SK-N-DZ (cell line): ENCODE measurements at places on chromosomes 3 and 15.

- DNase-seq, result no peak
These were observed 141.7 kb upstream of the MBNL1 start for GRCh38 chr3:152127058-152127457.

DNA sequence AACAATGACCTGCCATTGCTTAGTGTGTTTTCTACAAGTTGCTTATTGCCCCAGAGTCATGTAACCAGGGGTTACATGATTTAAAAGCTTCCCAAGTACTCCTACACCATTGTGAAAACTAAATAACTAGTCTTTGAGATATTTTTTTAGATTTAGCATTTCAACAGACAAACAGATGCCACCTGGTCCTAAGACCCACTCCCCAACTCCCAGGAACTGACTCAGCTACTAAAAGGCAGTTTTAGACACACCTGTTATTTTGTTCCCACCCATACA, 28.1 kb upstream of the KBTBD12 start:
- no peak for DNase-seq

GRCh38 chr3:130539005-130539404, 22.0 kb downstream of the COL6A6 start:
- DNase-seq, result peak; percentile 68

DNA sequence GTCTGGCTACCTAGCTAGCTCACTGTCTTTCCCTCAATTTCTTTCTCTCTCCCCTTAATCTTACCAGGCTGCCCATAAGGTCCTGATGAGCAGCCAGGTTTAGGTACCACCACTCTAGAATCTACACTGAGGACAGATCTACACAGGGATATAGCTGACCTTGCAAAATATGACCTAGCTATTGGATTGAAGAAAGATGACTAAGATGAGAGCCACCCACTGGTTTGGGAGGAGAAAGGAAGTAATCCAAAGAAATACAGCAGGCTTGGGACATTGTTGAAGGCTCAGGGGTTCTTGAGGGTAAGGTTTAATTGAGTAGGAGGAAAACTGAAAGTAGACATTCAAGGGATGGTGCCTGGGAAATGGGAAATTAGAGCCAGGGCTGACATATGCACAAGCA, 142.0 kb upstream of the TMC3 start:
- no peak for DNase-seq

- DNase-seq, result no peak
These were observed 31.2 kb upstream of the RAF1 start for GRCh38 chr3:12695112-12695511.

- DNase-seq, result peak; percentile 54
These were observed 731 bp downstream of the ZNF710 start for GRCh38 chr15:90001683-90002427.

GRCh38 chr3:158369279-158369678, 201.7 kb upstream of the MLF1 start:
- no peak for DNase-seq
